NCI-H146 (cell line): ENCODE measurements at places on chromosomes 2 and 18.

DNA sequence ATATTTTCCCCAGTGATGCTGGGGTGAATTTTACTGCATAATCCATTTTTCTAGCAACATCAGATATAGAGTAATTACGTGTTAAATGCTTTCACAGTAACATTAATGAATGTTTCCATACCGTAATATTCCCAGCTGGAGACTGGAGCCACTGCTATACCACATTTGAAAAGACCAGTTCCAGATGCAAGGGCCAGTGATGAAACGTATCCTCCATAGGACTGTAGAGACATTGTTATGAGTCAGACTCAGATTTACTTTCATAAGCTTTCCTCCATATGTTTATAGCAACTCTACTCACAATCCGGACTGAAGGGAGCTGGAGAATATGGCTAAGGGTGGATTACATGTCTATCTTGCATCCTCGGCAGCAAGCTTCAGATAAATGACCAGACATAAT is 22.7 kb upstream of the GCG start:
- no peak for DNase-seq

- no peak for DNase-seq
These were observed 36.7 kb downstream of the TTC39C start for GRCh38 chr18:24051031-24051947.

DNA sequence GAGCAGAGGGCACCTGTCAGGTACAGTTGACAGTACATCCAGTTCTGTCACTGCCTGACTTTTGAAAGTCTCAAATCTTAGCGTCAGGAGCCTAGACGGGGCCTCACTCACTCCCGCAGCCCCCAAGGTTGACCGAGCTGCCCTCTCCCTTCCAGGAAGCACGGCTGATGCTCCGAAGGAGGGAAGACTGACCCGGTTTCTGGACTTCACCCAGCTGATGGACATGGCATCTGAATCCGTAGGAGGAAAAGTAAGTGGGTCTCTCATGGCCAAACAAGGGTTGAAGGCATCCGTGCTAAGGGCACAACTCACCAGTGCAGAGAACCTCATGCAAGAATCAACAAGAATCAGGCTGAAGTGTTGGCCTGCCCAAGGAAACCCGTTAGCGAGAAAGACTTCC is 12.9 kb downstream of the ALLC start:
- DNase-seq, result no peak

DNA sequence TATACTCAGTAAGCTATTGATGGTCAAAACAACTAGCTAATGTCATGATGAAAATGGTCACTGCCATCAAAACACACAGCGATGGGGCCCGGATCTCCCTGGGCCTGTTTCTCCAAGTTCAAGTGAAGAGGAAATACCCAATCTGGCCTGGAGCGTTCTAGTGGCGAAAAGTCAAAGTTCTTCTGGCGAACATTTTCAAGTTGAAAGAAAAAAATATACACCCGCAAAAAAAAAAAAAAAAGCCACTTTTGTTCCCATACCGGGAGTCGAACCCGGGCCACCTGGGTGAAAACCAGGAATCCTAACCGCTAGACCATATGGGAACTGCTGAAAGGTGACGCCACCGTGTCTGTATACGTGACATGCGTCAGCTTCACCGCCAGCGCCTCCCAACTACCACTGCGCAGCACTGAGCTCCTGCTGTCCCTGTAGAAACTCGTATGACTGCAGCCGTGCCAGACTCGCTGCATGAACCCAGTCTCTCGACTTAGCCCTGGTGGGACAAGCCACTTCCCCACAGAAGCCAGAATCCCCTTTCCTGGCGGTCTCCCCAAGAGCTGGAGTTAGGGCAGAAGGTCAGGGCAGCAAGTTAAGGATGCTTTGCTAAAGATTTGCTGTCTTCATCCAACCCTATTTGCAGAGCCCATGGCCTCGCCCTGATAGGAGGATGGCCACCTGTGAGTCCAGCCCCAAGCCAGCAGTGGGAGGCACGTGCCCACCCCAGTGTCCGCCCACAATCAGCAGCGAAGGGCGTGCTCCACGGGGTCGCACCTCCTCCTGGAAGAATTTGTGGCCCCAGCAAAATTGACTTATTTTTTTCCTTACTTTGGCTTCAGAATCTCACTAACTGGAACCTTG is 5.6 kb upstream of the IMP4 start:
- DNase-seq, result peak; percentile 91

GRCh38 chr2:226487573-226487972 is 312.0 kb downstream of the IRS1 start:
- no peak for DNase-seq

DNA sequence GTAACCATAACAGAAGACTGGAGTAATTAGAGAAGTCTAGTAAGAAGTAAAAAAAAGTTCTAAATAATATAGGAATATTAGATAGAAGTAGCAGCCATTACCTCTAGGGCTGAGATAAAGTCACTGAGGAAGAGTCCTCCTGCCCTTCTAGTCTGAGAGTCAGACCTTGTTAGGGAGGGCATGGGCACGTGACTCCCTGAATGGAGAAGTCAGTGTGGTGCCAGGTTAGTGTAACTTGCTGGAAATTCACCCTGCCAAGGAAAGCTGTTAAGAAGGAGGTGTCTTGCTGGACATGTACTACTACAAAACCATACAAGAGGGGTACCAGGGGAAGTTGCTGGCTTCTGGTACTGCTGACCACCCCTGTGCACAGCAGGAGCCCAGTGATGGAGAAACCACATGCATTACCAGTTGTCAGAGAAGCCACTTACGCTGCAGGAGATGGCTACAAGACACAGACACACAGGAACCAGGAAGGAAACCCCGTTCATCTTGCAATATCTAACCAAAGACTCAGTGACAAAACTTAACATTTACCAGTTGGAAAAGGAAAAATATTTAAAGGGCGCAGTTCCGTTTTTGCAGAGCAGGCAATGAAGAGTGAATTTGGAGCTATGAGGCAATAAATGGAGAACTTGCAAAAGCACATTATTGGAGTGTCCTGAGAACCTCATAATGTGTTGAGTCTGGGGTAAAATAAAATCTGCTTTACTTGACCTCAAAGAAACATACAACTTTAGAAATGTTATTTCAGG is 77.2 kb upstream of the TLK1 start:
- no peak for DNase-seq

GRCh38 chr2:115678129-115678528 is 1235.7 kb downstream of the DPP10 start:
- DNase-seq, result no peak

GRCh38 chr2:46657042-46657504 is 177.7 kb downstream of the TMEM247 start:
- DNase-seq, result peak; percentile 58

DNA sequence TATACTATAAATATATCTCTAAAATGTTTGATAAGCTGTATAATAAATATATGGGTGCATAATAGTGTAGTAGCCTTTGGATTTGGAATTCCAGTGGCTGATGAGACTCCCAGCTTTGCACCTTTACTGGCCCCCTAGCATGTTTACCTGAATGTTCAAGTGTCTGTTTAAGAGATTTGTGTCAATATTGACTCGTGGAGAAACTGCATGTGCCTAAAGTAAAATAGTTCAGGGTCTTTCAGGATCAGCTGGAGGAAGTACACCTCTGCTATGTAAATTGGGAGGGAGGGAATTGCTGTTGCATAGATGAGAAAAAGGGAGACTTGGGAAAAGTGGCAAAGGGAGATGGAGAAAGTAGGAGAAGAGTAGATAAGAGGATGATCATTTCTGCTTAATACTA is 23.9 kb downstream of the ME2 start:
- no peak for DNase-seq

GRCh38 chr2:3728104-3729054 is 25.0 kb downstream of the DCDC2C start:
- DNase-seq, result peak; percentile 69

DNA sequence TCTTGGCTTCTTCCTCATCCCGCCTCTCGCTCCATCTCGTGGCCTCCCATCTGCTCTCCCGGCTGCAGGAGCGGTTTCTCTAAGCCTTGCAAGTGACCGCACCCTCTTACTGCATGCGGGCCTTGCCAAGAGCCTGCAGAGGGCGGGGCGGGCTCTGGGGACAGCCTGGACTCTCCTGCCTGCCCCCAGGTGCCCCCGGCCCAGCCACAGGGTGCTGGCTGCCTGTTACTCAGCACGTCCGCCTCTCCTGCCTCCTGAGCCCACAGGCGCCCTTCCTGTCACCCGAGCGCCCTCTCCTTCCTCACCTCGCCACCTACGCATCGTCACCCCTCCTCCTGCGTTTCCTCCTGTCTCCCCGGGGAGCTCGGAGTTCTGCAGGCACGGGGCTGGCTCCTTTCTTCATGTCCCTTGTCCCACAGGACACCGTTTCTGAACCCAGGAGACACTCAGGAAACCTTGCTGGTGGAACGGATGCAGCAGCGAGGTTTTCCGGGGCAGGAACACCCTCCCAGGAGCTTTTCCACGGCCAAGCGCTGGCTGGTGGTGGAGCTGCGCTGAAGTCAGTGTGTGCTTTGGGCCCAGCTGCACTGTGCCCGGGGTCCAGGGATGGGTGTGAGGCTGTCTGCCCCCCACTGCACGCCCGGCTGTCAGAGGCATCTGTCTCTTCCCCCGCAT is 28.5 kb downstream of the HPCAL1 start:
- peak; percentile 44 for DNase-seq

DNA sequence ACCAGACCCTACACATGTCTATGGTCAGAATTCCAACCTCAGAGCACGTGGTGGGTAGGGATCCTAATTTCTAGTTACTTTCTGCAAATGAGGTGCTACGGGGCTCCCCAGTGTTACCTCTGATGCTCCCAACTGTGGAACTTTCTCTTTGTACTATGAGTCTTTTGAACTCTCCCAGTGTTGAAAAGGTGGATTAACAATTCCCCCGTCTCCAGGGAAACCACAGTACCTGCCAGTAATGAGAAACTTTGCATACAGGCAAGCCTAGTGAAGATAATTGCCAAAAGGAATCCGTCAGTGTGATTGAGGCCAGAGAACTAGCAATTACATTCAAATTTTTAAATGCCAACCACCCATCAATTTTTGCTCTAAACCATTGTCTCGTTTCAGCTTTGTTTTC is 129.0 kb upstream of the FOSL2 start:
- DNase-seq, result no peak

DNA sequence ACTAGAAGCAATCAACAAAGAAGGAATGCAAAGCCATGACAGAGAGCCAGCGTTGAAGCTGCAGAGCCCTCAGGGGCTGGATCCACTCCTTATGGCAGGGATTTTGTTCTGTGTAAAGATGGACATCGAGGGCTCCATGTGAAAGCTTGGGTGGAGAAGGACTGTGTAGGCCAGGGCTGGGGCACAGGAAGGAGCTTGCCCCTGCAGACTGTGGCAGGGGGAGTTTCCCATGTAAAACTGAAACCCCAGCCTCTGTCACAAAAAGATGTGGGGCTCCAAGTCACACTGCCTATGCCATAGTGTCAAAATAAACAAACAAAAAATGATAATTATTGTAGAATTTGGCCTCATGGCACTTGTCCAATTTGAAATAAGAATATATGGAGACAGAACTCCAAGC is 408.7 kb upstream of the HS6ST1 start:
- no peak for DNase-seq

GRCh38 chr2:226934546-226935201 is 98.8 kb downstream of the RHBDD1 start:
- DNase-seq, result no peak

DNA sequence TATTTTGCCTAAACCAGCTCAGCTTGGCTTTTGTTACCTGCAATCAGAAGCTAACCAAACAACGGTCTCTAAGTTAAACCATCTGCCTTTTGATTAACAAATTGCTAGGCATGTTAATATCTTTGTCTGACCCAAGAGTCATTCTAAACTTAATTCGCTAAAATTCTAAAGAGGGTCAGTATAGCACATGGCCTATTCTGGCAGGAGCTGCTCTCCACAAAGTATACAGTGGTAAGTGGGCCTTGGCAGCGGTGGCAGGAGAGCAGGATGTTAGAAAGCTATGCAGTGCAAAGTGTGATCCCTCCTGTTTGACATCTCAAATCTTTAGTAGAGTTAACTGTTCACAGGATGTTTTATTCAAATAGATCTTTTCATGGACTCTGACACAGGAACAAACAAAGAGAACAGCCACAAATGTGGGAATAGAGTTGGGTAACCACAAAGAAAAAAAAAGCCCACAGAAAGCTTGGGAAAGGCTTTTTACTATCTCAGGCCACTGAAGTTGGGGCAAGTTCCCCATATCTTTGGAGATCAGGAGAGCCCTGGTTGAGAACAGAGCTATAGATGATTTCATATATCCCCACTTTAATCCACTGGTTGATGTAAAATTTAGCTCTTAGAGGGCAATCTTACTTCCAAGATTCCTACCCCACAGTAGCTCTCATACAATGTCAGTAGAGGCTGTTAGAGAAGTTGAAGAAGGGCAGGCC is 10.6 kb downstream of the CFAP210 start:
- DNase-seq, result no peak

DNA sequence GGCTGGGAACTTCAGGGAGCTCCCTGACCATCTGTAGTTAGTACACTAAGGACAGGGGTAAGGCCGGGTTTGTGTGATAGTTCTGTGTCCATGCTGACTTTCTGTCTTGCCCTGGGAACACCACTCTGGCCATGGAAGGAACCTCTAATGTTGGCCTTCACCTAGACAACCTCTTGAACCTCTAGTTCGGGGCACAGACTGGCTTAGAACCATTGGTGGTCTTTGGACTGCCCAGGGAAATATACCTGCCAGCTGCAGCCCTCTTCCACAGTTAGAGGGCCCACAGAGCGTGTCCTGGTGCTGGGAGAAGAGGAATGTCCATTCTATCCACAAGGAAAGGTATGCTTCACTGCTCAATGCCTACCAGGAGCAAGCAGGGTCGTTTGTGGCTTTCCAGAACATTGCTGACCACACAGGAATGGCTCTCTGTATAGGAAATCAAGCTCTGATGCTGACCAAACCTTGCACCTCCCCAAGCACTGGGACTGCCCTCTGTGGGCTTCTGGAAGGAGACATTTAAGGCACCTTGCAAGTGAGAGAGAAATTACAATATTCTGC is 318.8 kb upstream of the EPAS1 start:
- no peak for DNase-seq

GRCh38 chr2:98776136-98776535 is 45.2 kb upstream of the MGAT4A start:
- DNase-seq, result no peak

DNA sequence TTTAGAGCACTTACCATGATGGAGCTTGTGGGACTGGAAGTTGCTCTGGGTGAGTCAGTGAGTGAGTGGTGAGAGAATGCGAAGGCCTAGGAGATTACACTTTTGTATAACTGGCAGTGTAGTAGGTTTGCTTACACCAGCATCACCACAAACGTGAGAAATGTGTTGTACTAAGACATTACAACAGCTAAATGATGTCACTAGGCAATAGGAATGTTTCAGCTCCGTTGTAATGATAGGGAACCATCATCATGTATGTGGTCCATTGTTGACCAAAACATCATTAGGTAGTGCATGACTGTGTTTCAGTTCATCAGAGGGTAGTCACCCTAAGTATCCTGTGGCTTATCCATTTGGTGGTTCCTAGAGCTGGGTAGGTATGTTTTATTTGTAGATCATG is 11.9 kb downstream of the ZNF407 start:
- no peak for DNase-seq

GRCh38 chr2:10267551-10268465 is 34.9 kb upstream of the HPCAL1 start:
- DNase-seq, result no peak

DNA sequence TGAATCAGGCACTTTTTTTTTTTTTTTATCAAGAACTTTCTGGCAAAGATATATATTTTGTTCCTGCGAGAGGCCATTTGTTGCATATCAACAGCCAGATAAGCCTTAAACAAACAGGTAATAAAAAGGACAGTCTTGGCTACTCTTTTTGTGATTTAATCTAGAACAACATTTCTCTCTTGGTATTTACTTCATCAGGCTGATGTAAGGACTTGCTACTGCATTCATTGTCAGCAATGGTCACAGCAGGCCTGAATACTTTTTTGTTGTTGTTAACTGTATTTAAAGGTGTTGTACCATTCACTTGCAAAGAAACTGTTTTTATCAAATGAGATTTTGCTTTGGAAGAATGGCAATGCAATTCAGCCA is 683.8 kb downstream of the IRS1 start:
- no peak for DNase-seq
